ENCODE measurements at places on chromosomes 5 and 9.
A peak's percentile ranks its signal among the peaks of the same experiment; 100 is the strongest.

DNA sequence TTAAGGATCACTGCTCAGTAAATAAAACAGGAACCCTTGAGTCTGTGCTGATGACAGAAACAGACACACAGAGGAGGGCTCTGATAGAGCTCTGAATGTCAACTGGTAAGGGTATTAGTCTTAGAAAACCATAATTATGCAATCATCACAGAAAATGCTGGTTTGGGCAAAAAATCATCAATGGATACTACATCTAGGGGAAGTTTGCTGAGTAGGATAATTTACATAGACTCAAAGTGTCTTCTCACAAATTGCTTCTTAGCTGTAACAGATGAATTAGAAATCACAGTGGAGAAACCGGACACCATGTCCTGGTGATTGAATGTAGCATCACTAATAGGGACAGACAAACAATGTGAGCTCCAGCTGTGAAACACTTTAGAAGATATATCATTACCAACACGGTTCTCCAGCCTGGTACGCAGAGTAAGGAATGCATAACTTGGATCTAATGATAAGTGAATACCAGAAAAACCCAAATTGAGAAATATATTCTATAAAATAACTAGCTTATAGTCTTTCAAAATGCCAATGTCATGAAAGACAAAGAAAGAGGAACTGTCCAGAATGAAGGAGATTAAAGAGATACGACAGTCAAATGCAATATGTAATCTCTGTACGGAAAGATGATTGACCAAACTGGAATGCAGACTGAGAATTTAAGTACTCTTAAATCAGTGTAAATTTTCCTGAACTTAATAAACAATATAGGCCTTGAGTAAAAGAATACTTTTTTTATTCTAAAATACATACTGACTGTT lies 17.3 kb downstream of the CHD1 start:
- no peak for DNase-seq

DNA sequence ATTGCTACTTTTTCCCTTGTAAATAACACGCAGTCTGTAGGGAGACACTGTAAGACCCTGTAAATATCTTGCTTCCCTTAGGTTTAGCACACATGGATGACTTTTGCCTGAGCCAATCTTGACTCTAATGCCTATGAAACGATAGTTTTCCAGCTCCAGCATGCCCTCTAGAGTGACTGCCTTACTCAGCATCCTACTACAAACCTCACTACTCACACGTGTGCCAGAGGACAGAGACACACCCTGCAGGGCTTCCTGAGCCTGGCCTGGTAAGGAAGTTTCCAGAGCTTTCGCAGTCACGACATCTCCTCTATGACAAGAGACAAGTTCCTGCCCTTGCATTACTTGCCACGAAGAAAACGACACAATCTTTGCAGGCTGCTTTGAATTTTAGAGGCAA lies 138.1 kb downstream of the ATPSCKMT start:
- no peak for DNase-seq

DNA sequence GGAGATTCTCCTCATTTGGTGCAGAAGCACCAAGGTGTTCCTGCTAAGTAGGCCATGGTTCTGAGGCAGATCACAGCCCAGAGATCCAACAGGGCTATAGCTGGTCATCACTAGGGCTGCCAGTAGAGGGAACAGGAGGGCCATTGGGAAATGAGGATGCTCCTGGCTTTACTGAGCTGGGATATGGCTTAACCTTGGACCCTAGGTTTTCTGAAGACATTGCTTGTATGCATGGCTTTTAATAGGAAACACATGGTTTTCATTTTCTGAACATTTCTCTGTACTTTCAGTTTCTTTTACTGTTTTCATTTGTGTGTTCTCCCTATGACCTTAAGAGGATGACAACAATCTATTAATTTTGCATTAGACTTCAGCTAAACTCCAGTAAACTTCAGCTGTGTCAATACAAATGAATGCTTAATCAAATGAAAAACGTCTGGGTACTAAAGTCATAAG lies at the start of gene IFNW1:
IFNW1 (minus strand) TSS at position 406 of the 456 bp plus-strand sequence; CDS start at position 144, 262 bp downstream.
- no peak for DNase-seq

DNA sequence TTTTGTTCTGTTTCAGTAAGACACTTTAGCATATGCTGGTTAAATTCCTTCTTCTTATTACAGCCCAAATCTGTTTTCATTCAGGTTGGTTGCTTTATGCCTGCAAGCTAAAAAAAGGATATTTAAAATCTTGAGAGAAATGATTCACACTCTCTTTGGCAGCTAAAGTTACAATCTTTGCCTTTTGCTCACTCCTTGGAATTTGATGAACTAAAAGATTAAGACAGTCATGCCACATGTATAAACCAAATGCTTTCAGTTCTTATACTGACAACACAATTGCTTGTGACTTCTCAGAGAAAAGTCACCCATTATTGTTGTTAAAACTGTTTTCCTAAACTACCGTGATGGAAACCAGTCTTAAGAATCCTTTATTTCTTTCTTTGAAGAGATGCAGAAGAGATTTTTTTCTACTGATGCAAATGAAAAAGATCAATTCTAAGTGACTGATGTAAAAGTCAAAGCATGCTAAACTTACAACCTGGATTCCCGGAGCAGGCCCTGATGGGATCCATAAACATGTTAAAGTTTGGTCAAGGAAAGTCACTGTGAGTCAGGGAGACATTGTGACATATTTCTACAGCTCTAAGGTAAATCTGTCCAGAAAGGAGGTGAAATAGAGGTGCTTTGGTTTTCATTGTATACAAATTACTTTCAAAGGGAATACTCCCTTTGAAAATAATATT lies 144.2 kb upstream of the CDH10 start:
- DNase-seq = no peak

DNA sequence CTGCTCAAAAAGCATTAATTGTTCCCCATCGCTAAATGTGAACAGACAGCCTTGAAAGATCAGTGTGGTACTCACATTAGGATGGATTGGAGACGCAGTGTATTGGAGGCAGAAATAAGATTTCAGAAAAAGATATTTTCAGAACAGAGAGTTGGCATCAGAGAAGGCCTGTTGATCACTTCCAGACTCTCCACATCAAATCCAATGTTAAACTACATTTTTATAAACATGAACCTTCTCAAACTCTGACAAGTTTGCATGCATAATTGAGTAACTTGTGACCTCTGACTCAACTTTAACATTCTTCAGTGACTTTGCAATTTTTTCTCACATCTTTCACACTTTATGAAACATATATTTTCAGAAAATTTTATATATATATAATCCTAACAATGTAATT lies 919.6 kb upstream of the SEMA6A start:
- no peak for DNase-seq

DNA sequence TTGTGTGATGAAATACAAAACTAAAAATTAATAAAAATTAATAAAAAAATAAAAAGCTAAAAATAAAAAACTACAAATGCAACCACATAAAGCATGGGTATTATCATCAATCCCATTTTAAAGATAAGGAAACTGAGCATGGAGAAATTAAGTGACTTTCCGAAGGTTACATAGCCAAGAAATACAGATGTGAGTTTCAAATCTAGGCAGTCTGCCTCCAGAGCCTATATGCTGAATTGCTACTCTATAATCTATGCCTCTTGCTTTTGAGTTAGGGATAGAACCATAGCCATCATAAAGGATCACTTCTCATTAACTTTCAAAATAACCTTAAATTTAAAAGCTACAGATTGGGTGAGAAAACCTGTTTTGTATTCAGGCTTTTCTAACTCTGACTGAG lies 18.8 kb upstream of the ERAP2 start:
- DNase-seq = no peak

DNA sequence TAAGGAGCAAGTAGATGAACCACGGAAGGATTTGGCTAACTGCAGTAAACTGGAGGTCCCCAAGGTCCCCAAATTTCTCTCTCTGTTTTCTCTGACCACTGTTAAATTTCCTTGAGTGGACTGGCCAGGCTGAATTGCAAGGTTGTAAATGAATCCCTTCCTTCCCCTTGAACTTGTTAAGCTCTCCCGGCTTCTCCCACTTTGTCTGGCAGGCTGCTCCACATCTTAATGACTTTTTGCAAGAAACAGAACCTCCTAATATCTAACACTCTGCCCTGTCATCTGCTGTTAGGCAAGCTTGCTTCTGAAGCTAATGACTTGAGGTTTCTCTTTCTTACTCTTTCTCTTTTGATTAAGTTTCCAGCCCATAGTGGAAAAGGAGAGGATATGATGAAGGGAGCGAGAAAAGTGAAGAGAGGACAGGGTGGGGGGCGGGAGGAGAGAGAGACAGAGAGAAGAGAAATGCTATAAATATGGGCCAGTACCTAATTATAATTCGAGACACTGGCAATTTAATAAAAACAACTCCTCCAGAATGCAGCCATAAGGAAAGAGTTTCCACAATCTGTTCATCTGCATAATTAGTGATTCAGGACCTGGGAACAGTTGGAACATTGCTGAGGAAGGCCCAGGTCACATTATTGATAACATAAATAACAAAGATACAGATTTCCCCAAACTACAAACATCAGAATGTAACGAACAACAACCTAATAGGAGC lies 437.3 kb upstream of the MPDZ start:
- DNase-seq = no peak

DNA sequence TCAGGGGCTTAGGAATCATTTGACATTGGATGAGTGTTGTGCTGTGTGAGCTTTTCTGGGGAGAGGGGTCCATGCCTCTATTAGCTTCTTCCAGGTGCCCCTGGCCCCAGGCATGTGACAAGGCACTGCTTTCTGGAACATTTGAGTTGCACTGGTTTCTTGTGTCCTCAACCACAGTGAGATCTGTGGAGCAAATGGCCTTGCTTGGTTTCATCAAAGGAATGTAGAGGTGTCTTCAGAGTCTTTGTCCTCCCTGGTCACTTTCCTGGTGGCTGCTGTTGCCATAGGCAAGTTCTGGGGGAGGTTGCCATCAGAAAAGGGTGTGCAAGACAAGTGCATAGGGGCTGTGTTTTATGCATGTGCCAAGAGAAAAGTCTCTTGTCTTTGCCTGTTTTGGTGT lies 157.5 kb downstream of the MACROH2A1 start:
- DNase-seq = no peak

DNA sequence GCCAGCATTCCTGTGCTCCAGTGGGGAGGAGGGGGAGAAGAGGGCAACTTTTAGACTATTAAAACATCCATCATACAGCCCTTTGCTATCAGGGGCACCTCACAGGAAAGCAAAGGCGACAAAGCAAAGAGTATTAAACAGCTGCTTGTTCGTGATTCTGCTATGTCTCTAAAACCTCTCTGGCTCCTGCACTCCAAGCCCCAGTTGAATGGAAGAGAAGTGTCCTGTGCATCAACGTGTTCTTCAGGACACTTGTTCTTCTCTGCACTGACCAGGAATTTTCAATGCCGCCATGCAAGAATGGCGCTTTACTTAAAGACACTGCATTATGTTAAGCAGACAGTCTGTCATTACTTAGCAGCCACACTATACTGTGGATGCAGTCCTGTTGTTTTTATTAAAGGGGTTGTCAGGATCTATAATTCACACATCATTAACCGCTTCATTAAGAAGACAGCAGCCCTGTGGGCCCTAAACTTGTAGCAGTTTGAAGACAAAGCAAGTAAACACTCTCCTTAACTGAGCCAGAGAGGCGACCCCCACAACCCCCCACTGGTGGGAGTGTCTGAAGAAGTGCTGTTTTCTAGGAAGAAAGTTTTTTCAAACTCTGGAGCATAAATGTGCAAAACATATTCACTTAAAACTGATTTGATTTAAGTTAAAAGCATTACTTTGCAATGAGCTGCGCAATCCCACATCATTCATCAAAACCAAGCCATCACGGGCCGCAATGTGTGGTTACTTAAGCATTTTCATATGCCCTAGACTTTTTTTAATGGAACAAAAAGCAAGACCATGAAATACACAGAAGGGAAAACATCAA lies 164.5 kb downstream of the ZNF608 start:
- DNase-seq = no peak

DNA sequence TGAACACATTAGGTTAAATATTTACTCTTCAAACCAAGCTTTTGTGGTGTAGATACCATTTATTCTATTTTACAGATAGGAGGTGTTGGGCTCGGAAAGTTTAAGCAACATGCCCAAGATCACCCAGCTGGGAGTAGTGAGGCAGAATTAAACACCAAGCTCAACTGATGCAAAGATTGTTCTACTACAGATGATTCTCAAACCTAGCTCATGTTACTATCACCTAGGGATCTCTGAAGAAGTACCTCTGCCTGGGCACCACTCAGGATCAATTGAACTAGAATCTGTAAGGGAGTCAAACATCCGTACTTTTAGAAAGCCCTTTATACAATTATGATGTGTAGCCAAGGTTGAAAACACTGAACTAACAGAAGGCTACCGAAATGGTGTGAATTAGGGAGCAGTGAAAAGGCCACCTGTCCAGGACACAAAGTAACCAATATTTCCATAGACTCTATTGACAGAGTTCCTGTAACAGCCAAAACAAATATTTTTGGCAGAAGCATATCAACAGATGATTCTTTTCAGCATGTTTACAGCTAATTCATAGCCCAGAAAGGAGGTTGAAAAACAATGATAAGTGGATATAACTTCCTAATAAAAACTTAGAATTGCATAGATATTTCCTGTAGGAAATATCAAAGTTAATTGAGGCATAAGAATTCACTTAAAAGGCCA lies 158.5 kb upstream of the PTGER4 start:
- no peak for DNase-seq

- DNase-seq = no peak
Measured at GRCh38 chr9:133168432-133168831, 4.7 kb upstream of the GBGT1 start.

GRCh38 chr9:86353655-86354010 lies 577 bp downstream of the TUT7 start:
- DNase-seq = peak; percentile 12

DNA sequence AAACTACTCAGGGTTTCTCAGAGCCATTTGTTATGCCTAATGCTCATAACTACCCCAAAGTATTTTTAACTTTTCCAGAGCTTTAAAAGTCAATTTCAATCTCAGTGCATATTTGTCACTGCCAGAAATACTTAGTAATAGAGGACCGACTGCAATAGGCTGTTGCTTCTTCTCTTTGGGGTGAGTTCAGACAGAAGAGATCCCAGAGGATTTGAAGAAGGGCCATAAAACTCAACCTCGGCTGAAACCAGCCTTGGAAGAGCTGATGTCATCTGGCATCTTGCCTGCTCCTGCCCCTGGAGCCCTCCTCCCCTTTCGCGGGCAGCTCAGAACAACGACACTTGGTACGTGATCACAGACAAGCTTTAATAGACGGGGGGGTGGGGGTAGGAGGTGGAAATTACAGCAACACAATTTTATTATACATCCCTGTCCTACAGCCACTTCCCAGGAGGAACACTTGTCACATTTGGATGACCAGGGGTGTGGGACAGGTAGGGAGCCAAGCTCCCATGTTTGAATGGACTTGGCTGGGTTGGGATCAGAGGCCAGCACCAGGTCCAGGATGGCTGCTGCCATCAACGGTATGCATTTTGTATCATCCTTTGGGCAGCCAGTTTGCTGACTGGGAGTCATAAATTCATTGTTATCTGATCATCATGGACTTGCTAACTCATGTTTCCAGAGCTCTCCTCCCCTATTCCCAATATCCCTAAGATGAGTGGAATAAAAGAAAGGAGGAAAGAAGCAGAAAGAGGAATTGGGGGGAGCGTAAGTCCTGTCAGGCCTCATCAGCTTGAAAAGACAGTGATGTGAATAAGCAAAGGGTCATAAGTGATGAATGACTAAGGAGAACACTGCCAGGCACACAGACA lies 186.6 kb upstream of the PANK3 start:
- no peak for DNase-seq

GRCh38 chr5:82365744-82366228 lies 87.6 kb upstream of the RPS23 start:
- DNase-seq = no peak

- DNase-seq = no peak
Measured at GRCh38 chr5:39399135-39400036, 25.4 kb downstream of the DAB2 start.
